Activated T-cell treated with anti-CD3 and anti-CD28 coated beads, Interleukin-2, amount 50 U/mL, for 24 hours (primary cell): ENCODE measurements at places on chromosomes 1 and 21.

DNA sequence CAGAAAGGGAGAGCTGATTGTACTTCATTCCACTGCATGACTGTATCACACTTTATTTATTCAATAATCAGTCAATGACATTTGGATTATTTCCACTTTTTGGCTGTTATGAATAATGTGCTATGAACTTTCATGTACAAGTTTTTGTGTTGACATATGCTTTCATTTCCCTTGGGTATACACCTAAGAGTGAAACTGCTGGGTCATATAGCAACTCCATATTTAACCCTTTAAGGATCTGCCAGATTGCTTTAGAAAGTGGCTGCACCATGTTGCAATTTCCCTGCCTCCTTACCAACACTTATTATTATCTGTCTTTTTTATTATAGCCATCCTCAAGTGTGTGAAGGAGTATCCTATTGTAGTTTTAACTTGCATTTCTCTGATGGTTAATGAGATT is 108.8 kb upstream of the KCNK1 start:
- DNase-seq, result no peak

DNA sequence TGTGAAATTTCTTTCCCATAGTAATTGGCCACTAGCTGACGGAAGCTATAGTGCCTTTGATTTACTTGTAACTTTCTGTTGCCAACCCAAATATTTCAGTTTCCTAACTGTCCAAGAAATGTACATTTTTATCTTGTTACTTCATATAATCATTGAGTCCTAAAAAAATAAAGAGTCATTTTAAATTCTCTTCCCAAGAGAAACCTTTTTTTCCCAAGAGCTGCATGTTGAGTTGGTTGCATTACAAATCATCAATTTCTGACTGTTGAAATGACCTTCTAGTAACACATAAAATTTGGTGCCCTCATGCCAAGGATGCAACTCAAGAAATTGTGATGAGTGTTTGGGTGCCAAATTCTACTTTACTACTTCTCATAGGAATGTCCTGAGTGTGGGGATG is 61.0 kb downstream of the HMCN1 start:
- no peak for DNase-seq

GRCh38 chr1:36306210-36306901 is at the start of gene SH3D21:
Gene SH3D21 (plus strand): TSS chr1:36306368. CDS start chr1:36306421, 53 bp downstream.
- peak; percentile 68 for DNase-seq

GRCh38 chr1:43011020-43011419 is 52.4 kb upstream of the SLC2A1 start:
- no peak for DNase-seq

- DNase-seq, result no peak
Measured at GRCh38 chr21:33286600-33287456, 20.7 kb downstream of the IL10RB start.
